ENCODE measurements at places on chromosomes 12 and 14.

GRCh38 chr12:109727746-109728726 is 14.4 kb downstream of the FAM222A start:
- H3K4me1 ChIP-seq: peaks cover 6% of the 10 kb centered on the region
- H3K27ac ChIP-seq: peak overlapping the region; percentile 81
- no peak overlapping the region for H3K4me3 ChIP-seq
- H3K36me3 ChIP-seq: no peaks in the 10 kb centered on the region
- DNase-seq: no peak

GRCh38 chr14:96762650-96763049 is 34.5 kb upstream of the VRK1 start:
- no peak overlapping the region for H3K4me3 ChIP-seq
- H3K36me3 ChIP-seq: no peaks in the 10 kb centered on the region
- no peaks in the 10 kb centered on the region for H3K4me1 ChIP-seq
- H3K27me3 ChIP-seq: peaks cover 3% of the 10 kb centered on the region

- no peak for DNase-seq
- H3K27ac ChIP-seq: peak overlapping the region; percentile 69
- no peaks in the 10 kb centered on the region for H3K36me3 ChIP-seq
- H3K27me3 ChIP-seq: no peaks in the 10 kb centered on the region
- H3K4me1 ChIP-seq: no peaks in the 10 kb centered on the region
- peak overlapping the region; percentile 77 for H3K4me3 ChIP-seq
These were observed 996 bp downstream of the SLC2A3 start for GRCh38 chr12:7934889-7935492.

- no peaks in the 10 kb centered on the region for H3K36me3 ChIP-seq
- H3K27me3 ChIP-seq: no peaks in the 10 kb centered on the region
- no peaks in the 10 kb centered on the region for H3K4me1 ChIP-seq
- no peak overlapping the region for H3K4me3 ChIP-seq
- no peak overlapping the region for H3K27ac ChIP-seq
These were observed 78.0 kb downstream of the AKAP6 start for GRCh38 chr14:32407130-32407529.

DNA sequence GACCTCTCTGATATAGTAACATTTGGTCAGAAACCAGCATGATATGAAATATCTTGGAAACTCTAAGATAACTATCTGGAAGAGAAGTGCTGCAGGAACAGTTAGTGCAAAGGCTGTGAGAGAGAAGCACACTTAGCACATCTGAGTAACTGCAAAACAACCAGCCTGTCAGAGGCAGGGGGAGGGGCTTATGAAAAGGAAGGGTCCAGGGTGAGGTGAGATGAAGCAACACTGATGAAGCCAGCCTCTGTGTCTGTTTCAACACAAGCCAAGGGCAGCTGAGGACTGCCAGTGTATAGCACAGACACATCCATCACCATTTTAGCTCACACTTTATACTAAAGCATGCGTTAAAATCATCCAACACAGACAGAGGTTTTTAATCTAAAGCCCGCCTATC is 37.4 kb upstream of the OVCH1 start:
- H3K4me3 ChIP-seq: no peak overlapping the region
- H3K4me1 ChIP-seq: no peaks in the 10 kb centered on the region
- no peak for DNase-seq
- H3K27me3 ChIP-seq: no peaks in the 10 kb centered on the region

GRCh38 chr12:120799243-120800045 is 73.8 kb downstream of the ACADS start:
- H3K4me1 ChIP-seq: no peaks in the 10 kb centered on the region
- no peaks in the 10 kb centered on the region for H3K36me3 ChIP-seq
- H3K4me3 ChIP-seq: no peak overlapping the region
- no peak overlapping the region for H3K27ac ChIP-seq

DNA sequence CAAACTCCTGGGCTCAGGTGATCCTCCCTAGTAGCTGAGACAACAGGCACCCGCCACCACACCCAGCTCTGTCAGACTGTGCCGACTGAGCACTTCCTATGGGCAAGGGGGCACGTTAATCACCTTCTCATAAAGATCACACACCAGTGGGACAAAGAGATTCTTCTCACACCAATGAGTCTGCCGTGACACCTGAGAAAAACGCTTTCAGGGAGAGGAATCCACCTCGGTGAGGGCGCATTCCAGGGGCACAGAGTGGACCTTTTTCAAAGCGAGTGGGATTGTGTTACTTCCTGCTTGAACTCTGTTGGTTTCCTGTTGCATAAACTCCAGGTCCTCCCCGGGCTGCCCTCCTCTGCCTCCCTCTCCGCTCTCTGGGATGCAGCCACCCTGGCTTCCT is 17.5 kb upstream of the SCARB1 start:
- no peaks in the 10 kb centered on the region for H3K36me3 ChIP-seq
- H3K4me1 ChIP-seq: no peaks in the 10 kb centered on the region
- H3K27ac ChIP-seq: no peak overlapping the region
- no peaks in the 10 kb centered on the region for H3K27me3 ChIP-seq

GRCh38 chr14:92646952-92647796 is 101.3 kb downstream of the LGMN start:
- no peaks in the 10 kb centered on the region for H3K27me3 ChIP-seq
- H3K4me3 ChIP-seq: no peak overlapping the region
- no peak overlapping the region for H3K27ac ChIP-seq
- H3K36me3 ChIP-seq: no peaks in the 10 kb centered on the region
- H3K4me1 ChIP-seq: no peaks in the 10 kb centered on the region
- no peak for DNase-seq

GRCh38 chr12:38931461-38931860 is 26.1 kb upstream of the CPNE8 start:
- no peaks in the 10 kb centered on the region for H3K36me3 ChIP-seq
- no peaks in the 10 kb centered on the region for H3K27me3 ChIP-seq
- no peak for DNase-seq
- H3K4me3 ChIP-seq: no peak overlapping the region
- no peak overlapping the region for H3K27ac ChIP-seq

DNA sequence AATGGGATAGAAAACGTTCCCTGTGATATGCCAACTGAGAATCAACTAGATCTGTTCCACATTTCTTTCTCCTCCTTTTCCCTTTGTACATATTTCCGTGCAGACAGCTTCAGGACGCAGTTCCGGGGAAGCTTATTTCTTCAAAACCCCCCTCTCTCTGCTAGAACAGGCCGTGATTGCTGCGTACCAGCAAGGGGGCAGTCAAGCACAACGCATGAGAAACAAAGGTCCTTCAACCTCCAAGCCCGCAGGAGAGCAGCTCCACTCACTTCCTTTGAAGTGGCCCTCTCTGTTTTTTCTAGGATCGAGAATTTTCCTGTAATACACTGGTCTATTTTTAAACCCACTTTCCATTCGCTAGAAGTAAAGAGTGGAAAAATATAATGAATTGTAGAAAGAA is 80.8 kb downstream of the ZNF664 start:
- no peaks in the 10 kb centered on the region for H3K27me3 ChIP-seq
- no peaks in the 10 kb centered on the region for H3K36me3 ChIP-seq
- H3K4me1 ChIP-seq: no peaks in the 10 kb centered on the region

- no peaks in the 10 kb centered on the region for H3K27me3 ChIP-seq
- no peaks in the 10 kb centered on the region for H3K36me3 ChIP-seq
- DNase-seq: no peak
- no peak overlapping the region for H3K27ac ChIP-seq
These were observed 32.0 kb upstream of the WNK1 start for GRCh38 chr12:720231-720941.

GRCh38 chr14:95226801-95227200 is 69.5 kb upstream of the DICER1 start:
- no peaks in the 10 kb centered on the region for H3K36me3 ChIP-seq
- DNase-seq: no peak
- peak overlapping the region; percentile 72 for H3K27ac ChIP-seq
- no peaks in the 10 kb centered on the region for H3K27me3 ChIP-seq

- no peak overlapping the region for H3K4me3 ChIP-seq
- no peaks in the 10 kb centered on the region for H3K36me3 ChIP-seq
- no peaks in the 10 kb centered on the region for H3K4me1 ChIP-seq
- DNase-seq: no peak
- no peak overlapping the region for H3K27ac ChIP-seq
These were observed 1069.1 kb upstream of the SEL1L start for GRCh38 chr14:82602794-82603193.

DNA sequence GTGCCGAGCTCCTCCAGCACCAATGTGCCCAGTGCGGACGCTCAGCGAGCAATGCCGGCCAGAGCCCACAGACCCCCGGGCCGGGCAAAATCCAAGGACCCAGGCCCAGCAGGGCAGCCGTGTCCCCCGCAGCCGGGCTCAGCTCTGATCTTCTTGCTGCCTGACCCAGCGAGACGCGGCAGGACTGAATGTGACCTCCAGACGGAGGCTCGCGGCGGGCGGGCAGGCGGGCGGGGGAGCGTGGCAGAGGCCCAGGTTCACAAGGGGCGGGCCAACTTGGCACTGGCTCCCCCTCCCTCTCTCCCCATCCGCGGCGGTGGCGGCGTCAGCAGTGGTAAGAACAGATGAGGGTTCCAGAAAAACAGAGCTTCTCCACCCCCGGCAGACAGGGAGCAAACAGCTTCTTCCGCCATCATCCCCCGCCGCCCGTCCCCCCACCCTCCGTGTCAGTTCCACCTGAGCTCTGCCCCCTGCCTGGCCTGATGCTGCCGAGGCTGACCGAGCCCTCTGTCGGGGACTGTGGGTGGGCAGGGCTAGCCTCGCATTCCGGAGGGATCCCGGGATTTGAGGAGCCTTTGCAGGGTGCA is 94.3 kb downstream of the RFLNA start:
- H3K4me1 ChIP-seq: peaks cover 25% of the 10 kb centered on the region
- DNase-seq: peak; percentile 87
- H3K4me3 ChIP-seq: peak overlapping the region; percentile 56
- H3K36me3 ChIP-seq: no peaks in the 10 kb centered on the region

DNA sequence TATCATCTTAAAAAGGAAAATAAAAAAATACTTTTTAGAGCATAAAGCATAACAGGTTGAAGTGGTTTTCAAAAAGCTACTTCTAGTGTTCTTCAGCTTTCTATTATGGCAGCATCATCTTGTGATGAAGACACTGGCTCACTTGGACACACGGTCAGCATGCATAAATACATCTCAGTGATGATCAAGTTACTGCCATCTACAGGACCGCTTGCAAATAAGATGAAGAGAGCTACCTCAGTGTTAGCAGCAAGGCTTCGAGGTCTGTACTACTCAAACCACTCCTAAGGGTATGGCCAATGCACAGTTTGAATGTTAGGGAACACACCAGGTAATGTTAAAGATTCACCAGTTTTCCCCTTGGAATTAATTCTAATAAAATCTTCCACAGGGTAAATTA is 58.8 kb downstream of the GALC start:
- no peaks in the 10 kb centered on the region for H3K4me1 ChIP-seq
- H3K36me3 ChIP-seq: no peaks in the 10 kb centered on the region
- no peak overlapping the region for H3K4me3 ChIP-seq
- no peaks in the 10 kb centered on the region for H3K27me3 ChIP-seq
- DNase-seq: no peak

DNA sequence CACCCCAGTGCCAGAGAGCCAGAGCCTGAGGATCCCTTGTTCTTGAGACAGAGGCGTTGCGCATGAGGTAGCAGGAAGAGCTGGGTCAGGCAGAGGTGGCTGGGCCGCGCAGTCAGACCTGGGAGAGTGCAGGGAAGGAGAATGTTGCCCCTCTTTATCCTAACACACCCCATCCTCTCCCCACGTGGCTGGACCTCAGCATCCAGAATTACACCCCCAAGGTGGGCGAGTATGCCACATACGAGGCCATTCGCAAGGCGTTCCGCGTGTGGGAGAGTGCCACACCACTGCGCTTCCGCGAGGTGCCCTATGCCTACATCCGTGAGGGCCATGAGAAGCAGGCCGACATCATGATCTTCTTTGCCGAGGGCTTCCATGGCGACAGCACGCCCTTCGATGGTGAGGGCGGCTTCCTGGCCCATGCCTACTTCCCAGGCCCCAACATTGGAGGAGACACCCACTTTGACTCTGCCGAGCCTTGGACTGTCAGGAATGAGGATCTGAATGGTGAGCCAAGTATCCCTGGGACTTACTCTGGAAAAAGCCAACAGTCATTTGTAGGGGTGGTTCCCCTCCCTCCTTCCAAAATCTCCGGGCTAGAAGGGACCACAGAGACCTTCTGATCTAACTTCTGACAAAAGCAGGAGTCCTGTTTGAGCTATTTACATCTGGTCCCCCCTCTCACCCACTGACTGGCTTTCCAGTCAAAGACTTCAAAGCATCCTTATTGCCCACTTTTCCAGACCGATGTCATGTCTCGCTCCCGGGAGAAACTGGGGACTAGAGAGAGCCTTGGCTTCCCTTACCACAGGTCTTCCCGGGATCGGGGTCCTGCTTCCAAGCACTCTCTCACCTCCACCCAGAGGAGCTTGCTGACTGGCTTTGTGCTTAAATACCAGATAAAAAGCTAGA is 6.1 kb downstream of the MMP14 start:
- peaks cover 6% of the 10 kb centered on the region for H3K36me3 ChIP-seq
- peaks cover 13% of the 10 kb centered on the region for H3K4me1 ChIP-seq
- H3K27ac ChIP-seq: peak overlapping the region; percentile 68
- DNase-seq: no peak

GRCh38 chr12:3229577-3229976 is 152.4 kb downstream of the TSPAN9 start:
- H3K4me1 ChIP-seq: no peaks in the 10 kb centered on the region
- no peak for DNase-seq
- H3K36me3 ChIP-seq: no peaks in the 10 kb centered on the region
- H3K27ac ChIP-seq: no peak overlapping the region

DNA sequence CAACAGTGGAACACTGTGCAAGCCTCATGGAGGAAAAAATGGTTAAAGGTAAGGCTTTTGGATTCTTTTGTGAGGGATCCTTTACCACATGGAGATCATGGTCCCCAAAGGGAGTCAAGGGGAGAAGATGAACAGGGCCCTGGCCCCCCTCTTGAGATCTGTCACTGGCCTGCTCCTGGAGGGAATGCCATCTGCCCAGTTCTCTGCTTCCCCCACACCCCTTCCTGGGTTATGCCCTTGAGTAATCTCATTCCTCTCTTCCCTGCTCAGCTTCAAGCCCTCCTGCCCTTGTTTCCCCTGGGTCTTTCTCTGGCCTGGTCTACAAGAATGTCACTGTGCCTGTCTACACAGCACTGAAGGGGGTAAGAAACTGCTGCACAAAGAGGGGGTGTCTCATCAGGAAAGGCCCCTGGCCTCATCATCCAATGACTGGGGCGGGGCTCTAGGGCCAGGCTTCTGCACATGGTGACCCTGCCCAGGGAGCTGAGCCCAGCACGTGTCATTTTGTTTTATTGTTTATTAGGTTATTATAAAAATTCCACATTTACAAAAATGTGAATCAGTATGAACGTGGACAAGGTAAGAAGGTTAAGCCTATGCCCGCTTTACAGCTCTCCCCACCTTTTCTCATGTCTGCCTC is 30.3 kb downstream of the PIGH start:
- H3K27me3 ChIP-seq: no peaks in the 10 kb centered on the region
- no peak overlapping the region for H3K4me3 ChIP-seq
- no peak overlapping the region for H3K27ac ChIP-seq

- H3K36me3 ChIP-seq: no peaks in the 10 kb centered on the region
- H3K4me3 ChIP-seq: no peak overlapping the region
- peaks cover 4% of the 10 kb centered on the region for H3K27me3 ChIP-seq
- no peak for DNase-seq
These were observed 300.1 kb downstream of the VRK1 start for GRCh38 chr14:97097296-97097695.

DNA sequence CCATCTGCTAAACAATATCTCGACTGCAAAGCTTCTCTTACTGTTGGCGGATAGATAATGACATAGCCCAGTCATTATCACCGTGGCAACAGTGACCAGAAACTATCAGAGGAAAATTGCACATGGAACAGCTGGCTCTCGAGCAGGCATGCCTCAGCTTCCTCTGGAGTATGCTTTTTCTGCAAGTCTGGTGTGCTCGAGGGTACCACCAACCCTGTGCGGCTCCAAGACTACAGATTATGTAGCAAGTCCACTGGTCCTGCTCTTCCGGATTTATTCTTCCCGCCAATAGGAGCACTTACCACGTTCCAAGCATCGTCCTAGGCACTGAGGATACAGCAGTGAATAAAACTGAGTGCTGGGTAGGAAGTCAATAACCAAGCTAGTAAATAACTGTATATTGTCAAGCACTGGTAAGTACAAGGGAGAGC is 1.4 kb upstream of the GLRX5 start:
- peak overlapping the region; percentile 3 for H3K27ac ChIP-seq
- H3K4me1 ChIP-seq: peaks cover 9% of the 10 kb centered on the region
- peak; percentile 15 for DNase-seq
- peak overlapping the region; percentile 70 for H3K4me3 ChIP-seq

Measured in breast epithelium (tissue), 4 donors.